ENCODE measurements at places on chromosomes 1 and 21.

DNA sequence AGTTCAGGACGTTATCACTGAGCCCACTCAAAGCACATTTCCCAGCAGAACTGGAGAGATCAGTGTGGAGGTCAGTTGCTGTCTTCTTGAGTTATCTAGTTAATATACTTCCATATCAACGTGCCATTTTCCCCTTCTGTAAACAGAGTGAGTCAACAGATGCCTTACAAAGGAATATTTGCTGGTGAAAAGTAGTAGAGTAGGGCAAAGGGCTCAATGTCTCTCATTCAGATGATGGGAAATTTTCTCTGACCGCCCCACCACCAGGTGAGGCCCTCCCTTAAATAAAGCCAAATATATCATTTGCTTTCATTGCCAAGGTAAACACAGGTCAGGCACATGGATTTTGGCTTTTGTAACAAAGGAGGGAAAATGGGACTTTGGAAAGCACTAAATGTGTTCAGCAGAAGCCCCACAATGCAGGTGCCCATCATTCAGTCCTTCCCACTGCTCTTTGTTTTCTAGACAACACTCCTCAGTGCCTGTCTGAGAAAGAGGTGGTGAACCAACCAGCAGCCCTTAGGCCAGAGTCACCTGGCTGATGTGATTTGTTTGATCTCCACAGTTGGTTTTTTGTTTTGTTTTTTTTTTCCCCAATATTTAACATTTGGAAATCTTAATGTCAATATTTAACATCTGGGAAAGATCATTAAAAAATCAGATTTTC is 40.5 kb upstream of the SAMD13 start:
- no peak for DNase-seq

DNA sequence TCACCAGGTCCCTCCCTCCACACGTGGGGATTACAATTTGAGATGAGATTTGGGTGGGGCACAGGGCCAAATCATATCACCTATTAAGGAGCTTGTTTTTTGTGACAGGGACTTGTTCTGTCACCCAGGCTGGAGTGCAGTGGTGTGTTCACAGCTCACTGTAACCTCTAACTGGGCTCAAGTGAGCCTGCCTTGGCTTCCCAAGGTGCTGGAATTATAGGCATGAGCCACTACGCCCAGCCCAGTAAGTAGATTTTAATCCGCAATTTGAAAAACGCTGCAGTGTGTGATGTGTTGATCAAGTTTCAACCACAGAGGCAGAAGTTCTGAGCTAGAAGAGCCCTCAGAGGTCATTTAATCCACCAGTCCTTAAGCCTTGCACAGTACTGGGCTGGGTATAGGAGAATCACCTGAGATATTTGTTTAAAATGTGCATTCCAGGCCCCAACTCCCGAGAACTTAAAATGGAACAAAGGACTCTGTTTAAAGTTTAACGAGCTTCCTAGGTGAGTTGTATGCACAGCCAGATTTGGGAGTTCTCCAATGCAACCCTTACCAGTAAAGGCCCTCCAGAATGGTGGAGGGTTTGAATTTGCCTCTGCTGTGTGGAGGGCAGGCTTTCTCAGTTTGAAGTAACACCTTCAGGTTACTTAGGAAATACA is 13.4 kb downstream of the RPL11 start:
- no peak for DNase-seq

DNA sequence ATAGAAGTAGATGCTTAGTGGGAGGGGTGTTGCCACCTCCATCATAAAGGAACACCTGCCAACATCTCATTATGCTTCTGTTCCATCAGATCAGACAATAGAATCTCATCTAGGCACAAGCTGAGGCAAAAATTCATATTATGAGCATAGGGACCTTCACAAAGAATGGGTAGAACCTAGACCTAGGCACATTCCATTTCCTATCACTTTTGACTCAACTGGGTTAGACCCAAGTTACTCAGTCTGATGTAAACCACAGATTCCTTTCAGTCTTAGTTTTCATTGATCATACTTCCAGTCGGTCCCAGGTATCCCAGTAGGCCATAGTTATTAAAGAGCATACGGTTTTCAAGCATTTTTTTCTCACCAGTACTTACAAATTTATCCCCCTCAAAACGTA is 21.7 kb downstream of the XCL1 start:
- no peak for DNase-seq

DNA sequence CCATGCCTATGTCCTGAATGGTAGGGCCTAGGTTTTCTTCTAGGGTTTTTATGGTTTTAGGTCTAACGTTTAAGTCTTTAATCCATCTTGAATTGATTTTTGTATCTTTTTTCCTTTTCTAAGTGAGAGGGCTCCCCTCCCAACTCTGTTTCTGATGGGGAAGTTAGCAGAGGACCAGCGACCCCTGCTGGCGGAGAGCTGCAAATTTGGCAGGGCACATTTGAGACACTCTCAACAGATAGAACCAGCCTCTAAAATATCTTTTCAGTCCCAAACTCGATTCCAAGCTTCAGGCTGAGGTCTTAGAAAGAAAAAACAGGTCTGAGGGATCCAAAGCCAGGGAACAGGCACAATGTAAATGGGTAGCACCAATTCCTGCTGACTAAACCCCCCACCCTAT is 32.5 kb downstream of the LRRC3 start:
- peak; percentile 22 for DNase-seq

DNA sequence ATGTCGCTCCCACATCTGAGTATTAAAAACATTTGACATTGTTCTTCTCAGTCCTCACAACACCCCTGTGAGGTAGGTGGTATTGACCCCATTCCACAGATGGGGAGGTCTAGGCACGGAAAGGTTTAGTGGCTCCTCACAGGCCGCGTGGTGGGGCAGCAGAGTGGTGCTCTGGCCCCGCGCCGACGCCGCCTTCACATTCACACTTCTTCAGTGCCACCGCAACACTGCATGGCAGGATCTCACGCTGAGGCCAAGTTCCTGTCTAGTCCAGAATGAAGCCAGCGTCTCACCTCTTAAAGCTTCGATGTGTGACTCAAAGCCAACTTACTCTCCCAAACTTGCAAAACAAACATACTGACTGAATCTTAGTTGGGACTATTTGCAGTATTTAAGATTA is 12.1 kb downstream of the ICMT start:
- DNase-seq, result no peak

DNA sequence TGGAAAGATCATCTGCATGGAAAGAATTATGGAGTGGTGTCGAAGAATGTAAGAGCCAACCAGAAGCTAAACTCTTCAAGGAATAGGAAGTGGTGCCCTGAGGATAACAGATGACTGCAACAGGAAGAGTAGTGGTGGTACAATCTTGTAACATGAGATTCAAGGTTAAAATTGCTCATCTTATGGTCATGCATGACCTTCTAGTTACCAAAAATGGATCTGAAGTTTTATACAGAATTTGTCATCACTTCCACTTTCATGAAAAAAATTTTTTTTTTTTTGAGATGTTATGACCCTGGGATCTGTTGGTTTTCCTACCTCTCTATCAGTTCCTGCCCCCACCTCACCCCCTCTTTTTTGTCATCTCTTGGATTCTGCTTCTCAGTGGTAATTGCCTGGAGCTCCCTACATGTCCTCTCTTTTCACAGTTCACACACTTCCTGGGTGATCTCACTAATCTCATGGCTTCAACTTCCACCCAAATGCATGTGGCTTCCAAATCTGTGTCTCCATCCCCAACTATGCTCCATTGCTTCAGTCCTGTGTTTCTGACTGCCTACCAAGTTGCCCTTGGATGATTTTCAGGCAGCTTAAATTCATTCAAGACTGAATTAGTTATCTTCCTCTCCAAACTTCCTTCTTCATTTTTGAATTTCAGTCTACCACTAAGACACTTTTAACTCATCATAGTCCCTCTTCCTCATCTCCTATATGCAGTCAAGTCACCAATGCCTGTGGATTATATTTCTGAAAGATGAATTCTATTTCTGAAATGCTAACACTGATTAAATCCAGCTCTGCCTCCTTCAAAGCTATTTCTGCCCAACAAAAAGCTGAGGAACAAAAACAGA is 48.4 kb downstream of the SLAMF6 start:
- peak; percentile 3 for DNase-seq

DNA sequence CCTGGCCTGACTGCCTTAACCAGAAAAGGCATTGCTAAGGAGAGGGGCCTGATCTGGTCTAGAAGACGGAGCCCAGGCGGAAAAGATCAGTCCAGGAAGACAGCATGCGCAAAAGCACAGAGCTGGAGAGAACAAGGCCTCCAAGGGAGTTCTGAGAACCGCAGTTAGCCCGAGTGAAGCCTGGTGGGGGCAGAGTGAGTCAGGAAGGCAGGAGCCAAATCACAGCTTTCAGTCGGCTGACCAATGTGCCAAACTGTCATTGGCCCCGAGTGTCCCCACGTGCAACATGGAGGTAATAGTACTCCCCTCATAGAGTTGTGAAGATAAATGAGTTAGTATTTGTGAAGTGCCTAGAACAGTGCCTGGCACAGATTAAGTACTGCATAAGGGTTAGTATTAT is 1.2 kb upstream of the TSPAN2 start:
- DNase-seq, result no peak

DNA sequence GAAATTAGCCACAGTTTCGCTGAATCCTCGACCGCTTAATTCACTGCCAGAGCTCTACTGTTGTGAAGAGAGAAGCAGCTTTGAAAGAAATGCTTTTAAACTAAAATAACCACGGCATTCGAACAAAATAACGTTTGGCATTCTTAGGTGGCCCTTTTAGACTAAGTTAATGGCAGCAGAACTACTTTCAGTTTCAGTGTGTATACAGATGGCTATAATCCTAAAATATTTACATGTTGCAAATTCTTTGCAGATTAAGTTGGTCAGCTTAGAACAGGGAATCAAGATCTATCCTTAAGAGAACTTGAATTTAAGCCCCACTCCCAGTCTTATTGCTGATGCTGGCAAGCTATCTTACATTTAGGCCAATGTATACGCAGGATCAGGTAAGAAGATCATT is 62.7 kb downstream of the ADSS2 start:
- DNase-seq, result peak; percentile 15

DNA sequence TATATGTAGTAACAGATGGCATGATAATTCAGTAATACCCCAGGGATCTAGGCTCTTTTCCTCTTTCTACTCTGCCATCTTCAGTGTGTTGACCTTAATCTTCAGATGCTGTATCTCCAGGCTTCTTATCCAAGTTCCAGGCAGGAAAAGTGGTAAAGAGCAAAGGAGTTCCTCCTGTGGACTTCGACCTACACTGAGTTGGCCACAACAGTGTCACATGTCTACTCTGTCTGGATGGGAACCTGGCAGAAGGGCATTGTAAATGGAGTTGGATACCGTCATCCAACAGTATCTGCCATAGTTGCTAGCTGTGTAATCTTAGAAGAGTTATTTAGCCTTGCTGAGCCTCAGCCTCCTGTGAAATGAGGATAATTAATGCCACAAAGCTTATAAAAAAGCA is 21.9 kb downstream of the IL23R start:
- no peak for DNase-seq

GRCh38 chr1:241716915-241717656 is 65.0 kb downstream of the WDR64 start:
- DNase-seq, result peak; percentile 41

DNA sequence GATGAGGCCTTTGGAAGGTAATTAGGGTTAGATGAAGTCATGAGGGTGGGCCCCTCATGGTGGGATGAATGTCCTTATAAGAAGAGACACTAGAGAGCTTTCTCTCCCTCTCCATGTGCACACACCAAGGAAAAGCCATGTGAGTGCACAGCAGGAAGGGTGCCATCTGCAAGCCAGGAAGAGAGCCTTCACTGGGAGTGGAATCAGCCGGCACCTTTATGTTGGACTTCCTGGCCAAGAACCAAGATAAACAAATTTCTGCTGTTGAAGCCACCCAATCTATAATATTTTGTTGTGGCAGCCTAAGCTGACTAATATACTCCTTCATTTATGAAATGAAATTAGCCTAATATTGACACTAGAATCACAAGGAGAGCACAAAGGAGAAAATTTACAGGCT is 38.2 kb upstream of the PKP1 start:
- DNase-seq, result no peak

- peak; percentile 100 for DNase-seq
Observed at GRCh38 chr1:59150577-59151386, 146.1 kb upstream of the FGGY start.

DNA sequence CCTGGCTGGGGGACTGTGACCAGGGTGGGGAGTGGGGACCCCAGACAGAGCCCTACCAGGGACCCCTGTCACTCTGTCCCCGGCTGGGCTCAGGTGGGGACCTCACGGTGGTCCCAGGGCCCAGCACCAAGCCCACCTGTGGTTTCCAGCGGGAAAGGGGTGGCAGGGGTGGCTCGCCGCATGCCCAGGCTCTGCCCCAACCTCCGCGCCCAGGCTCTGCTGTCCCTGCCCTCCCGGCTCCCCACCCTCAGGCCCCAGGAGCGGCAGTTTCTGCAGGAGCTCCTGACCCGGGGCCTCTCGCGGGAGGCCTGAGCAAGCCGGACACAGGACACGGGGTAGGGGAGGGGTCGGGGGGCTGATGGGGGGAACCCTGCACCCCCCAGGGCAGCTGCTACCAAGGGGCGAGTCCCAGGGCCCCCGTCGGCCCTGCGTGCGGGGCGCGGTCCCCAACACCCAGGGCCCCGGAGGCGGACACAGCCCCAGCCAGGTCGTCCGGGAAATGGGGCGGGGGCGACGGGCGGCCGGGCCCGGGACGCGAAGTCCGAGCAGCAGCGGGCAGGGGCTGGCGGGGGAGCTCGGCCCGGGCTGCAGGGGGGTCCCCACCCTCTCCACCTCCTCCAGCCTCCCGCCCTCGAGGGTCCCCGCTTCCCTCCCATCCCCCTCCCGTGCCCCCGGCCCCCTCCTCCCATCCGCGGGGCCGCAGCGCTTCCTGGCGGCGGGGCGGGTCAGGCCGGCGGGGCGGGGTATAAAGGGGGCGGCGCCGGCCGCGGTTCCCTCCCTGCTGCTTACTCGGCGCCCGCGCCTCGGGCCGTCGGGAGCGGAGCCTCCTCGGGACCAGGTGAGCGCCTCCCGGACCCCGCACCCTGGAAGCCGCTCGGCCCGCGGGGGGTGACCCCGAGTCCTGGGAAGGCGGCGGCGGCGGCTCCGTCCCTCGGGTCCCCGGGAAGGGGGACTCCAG is at the start of gene COL6A2:
Gene COL6A2 (plus strand): TSS at position 777 of the 958 bp plus-strand sequence.
- DNase-seq, result peak; percentile 72

- no peak for DNase-seq
Observed at GRCh38 chr1:110857964-110858948, 14.7 kb upstream of the CD53 start.

DNA sequence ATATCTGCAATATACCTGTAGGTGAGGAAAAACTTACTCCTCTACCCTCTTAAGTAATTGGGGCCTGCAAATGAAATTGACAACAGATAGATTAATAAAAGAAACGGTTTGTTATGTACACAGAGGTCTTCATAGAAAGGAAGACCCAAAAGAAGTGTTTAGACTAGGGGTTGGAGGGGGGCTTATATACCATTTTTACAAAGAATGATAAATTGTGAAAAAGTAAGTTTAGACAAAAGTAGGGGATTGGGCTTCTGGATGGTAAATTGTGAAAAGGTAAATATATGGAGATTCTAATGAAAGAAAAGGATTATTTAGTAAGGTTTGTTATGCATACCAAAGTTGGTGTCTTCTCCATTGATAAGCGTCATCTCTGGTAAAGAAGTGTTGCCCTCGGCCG is 73.2 kb upstream of the KIAA1614 start:
- DNase-seq, result no peak

- DNase-seq, result no peak
Observed at GRCh38 chr1:180916012-180916770, 3.5 kb downstream of the KIAA1614 start.

Data from HCEC 1CT (cell line).